Stimulated activated naive CD4-positive, alpha-beta T cell (primary cell): ENCODE measurements at places on chromosomes 11 and 22.

DNA sequence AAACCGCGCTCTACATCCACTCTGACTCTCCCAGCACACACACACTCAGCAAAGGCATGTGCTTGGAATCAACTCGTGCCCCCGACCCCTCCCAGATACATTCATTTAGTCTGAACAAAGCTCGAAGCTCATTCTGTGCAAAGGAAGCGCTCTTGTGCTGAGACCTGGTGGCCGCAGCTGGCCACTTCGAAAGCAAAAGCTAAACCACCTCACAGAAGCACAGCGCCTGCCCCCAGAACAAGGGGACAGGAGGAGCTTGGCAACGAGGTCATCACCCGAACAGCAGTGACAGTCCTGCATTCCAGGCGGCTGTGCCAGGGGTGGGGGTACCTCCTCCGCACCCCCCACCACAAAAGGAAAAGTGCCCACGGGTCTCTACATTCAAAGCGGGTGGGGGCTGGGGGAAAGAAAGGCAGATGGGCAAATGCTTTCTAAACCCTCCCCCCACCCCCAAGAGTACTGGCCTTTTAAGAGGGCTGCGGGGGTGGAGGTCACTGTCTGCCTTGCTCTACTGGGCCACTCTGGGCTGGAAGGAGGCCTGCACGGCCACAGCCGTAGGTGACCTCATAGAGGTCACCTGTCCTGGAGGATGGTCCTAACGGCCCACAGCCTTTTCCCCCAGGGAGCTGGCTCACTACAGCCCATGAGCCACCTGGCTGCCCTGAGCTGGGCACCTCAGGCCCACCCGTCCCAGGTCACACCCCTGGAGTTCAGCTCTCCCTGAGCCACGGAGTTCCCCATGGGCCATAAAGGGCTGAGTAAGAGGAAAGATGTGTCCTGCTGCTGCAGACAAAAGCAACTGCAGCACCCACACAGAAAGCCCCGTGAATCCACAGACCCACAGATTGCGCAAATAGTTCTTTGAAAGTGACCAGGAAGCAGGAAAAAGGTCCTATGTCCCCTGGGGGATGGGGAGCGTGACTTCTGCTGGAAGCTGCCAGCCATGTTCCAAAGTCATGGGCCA is 21.3 kb downstream of the CBX7 start:
- DNase-seq: no peak

DNA sequence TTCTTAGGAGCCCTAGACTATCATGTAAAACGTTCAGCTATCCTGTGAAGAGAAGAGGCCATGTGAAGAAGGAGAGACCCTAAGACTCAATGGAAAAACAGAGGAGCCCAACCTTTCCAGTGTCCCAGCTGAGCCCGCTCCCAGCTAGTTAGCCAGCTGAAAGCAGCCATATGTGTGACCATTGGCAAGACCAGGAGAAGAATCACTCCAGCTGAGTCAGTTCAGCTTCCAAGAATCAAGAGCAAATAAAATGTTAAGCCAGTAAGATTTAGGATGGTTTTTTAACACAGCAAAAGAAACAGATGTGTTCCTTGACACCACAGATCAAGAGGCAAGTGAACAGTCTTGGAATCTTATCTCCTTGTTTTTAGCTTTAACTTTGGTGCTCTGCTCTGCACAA is 108.0 kb downstream of the CCDC81 start:
- no peak for DNase-seq

DNA sequence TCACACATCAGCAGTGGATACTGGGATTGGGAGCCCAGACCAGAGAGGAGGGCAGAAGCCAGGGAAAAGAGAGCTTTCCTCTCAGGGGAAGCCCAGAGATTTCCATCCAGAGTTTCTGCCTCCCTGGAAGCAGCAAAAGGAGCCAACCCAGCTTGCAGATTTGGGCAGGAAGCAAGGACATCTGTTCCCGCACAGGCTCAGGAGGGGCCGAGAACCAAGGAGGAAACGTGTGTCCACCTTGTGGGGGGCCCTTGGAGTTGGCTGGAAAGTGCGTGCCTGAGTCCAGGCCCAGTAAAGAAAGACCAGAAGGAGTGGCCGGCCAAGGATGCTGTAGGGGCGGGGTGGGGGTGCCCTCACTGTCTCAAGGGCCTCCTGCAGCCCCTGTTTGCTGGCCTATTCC is 6.0 kb upstream of the NPTXR start:
- DNase-seq: no peak

DNA sequence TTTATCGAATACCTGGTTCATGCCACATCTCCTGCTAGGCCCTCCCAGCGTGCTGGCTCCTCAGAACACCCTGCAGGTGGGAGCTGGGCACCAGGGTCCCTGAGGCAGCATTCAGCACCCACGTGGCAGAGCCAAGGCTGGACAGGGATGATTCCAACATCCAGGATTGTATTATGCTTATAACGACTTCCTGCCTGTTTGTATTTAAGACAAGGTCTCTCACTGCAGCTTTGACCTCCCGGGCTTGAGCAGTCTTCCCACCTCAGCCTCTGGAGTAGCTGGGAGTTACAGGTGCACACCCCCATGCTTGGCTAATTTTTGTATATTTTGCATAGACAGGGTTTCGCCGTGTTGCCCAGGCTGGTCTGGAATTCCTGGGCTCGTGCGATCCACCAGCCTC is 64.7 kb upstream of the WNT7B start:
- no peak for DNase-seq

DNA sequence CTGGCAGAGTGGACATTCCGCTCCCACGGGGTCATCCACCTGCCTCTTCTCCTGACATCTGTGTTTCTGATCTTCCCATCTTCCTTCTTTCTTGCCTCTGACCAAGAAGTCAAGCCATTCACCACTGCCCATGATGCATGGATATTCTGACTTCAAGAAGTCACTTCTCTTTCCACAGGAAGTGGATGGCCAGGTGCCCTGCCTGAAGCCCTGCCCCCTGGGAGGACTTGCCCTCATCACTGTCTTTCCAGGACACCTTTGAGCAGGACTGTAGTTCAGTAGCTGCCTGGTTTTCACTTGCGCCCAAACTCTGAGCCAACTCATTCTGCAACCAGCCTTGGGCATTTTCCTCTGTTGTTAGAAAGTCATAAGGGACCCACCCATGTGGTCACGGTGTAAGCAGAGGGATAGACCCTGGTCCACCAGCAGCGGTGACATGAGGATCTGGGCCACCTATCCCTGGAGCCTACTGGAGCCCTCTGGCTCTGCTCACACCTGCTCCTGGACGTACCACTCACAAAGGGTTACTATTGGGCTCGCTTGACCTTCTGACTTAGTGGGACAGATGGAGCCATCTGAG is 6.9 kb downstream of the CYTH4 start:
- no peak for DNase-seq

- DNase-seq: no peak
Observed at GRCh38 chr22:19928207-19928606, 13.4 kb upstream of the COMT start.

GRCh38 chr11:106482917-106483785 is 405.7 kb downstream of the AASDHPPT start:
- DNase-seq: no peak

DNA sequence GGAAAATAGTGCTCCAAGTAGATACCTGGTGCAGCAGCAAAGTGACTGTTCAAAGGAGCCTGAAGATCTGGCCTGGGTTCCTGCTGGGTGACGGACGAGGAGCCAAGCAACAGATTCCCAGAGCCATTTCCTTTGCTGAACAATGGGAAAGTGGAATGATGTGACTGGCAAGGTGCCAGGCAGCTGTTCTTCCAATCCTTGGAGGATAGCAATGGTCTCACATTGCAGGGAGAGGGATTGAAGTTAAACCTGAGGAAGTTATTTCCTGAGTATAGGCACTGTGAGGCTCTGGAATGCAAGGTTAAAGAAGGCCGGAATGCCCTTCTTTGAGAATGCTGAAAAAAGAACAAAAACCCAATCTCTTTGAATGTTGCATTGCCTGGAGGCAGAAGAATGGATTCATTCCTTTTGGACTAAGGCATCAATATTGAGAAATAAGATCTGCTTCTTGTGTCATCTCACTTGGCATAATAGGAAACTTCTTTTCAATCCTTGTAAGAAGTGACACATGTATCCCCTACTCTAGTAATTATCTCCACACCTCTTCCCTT is 223.8 kb downstream of the BLID start:
- no peak for DNase-seq

DNA sequence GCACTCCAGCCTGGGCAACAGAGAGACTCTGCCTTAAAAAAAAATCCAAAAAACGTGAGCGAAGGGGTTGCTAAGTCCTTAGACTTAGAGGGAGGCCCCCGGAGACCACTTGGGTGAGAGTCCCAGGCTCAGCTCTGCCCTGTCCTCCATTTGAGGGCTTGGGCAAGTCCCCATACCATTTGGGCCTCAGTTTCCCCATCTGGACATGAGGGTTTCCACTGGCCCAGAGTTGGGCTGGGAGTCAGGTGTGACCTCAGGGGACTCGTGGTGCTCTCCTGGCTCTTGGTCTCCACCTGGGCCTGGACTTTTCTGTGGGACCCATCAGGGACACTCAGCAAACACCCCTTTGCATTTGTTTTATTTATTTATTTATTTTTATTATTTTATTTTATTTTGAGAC is 35.2 kb upstream of the CSNK1E start:
- DNase-seq: no peak

GRCh38 chr11:69918938-69919650 is 99.9 kb upstream of the FGF3 start:
- DNase-seq: peak; percentile 46

GRCh38 chr11:42390116-42390515 is 921.7 kb upstream of the API5 start:
- no peak for DNase-seq

- DNase-seq: no peak
Observed at GRCh38 chr22:49453771-49454170, 373.9 kb downstream of the BRD1 start.

DNA sequence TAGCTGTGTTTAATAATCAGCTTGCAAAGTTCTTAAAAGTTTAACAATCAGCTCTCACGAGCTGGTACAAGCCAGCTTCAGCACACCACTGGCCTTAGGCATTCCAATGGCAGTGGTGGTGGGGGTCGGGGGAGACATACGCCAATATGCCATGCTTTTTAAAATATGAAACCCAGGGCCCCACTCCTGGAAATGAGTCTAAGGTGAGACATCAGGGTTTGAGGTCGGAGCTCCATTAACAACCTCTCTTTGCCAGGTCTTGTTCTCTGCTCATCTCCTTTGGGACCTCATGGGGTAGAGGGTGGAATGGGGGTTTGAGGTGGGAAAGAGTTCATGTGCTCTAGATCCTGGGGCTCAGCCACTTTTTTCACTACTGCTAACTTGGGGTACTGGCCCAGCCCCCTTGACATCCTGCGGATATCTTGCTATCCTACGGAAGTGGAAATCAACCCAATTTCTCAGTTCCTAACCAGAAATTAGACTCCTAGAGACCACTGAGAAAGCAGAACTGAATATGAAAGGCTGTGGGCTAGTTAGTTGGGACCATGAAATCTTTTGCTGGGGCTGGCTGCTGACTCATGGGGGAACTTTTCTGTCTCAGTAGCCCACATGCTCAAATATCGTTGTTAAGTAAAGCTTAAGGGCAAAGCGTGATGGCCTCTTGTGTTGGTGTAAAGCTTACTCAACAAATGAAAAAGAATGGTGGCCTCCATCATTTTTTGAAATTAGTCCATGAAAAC is 90.1 kb downstream of the PDHX start:
- DNase-seq: no peak

GRCh38 chr11:126704096-126704495 is 296.5 kb downstream of the KIRREL3 start:
- DNase-seq: no peak

GRCh38 chr22:32518848-32519247 is 44.2 kb downstream of the FBXO7 start:
- no peak for DNase-seq

GRCh38 chr11:125978778-125979407 is 33.0 kb downstream of the VSIG10L2 start:
- no peak for DNase-seq

DNA sequence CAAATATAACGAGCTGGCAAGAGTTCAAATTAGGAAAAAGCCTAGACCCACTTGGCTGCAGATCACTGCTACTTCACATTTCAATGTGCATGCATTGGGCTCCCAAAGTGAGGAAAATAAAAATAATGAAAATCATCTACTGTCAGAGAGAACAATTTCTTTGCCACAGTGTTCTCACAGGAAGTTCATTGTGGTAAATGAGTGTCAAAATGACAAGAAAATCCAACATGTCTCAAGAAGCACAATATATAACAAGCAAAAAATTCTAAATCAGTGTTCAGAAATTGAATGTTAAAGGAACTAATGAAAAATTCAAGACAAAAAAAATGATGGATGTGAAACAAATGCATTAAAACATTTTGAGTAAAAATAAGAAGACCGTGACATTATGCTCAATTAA is 31.3 kb downstream of the RCN1 start:
- DNase-seq: no peak

GRCh38 chr11:15589070-15589626 is 474.4 kb downstream of the INSC start:
- DNase-seq: no peak

DNA sequence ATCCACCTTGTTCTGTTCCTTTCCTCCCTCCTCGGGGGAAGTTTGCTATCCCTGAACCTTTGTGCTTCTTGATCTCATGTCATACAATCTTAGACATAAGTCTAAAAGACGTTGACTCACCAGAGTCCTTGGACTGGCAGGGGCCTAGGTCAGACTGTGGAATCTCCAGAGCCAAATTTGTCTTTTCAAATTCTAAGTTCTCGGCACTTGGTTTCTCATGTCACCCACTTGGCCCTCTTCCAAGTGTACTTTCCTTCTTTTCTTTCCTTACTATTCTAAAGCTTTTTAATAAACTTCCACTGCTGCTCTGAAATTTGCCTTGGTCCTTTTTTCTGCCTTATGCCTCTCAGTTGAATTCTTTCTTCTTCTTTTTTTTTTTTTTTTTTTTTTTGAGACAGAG is 30.1 kb upstream of the SMPD1 start:
- no peak for DNase-seq

DNA sequence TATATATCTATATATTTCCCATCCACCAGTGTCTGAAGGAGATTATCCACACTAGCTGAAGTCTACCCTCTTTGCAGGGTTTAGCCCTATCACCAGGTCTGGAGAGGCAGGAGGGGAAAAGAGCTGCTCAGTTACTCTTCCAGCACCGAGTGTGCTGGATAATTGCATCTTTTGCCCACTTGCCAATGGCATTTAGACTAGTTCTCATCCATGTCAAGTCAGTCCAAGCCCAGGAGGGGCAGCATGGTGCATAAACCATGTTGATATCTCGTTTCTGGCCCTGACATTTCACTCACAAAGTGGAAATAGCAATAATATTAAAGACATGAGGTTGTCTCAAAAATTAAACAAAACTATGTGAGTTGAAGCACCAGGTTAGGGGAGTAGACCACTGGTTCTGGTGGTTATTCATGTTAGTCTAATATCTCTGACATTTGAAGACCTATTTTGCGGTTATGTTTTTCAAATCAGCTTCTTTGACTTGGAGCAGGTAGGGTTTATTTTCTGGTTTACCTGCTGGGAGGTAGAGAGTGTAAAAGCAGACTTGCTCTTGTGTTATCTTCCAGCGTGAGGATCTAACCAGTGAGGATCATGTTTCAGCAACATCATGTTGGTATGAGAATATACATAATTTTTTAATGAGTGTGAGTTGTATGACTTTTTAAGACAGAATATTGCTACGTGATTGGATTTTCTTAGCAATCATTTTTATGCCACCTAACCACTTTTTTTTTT is 273.2 kb upstream of the KIRREL3 start:
- no peak for DNase-seq

- no peak for DNase-seq
Observed at GRCh38 chr11:7687386-7687785, 14.1 kb upstream of the CYB5R2 start.

GRCh38 chr11:75029836-75030631 is 41.3 kb downstream of the NEU3 start:
- DNase-seq: no peak

GRCh38 chr11:95907476-95907875 is 16.4 kb downstream of the MTMR2 start:
- no peak for DNase-seq

GRCh38 chr11:126646701-126647557 is 291.4 kb downstream of the ST3GAL4 start:
- DNase-seq: no peak
